ENCODE measurements at places on chromosomes 11 and 22. TPM values are rescaled to one million over a fixed set of nuclear protein-coding genes. Genes with fewer than 3 reads are reported as not detected.

- no peak for DNase-seq
Measured at GRCh38 chr22:34885852-34886251, 180.1 kb upstream of the ISX start.

DNA sequence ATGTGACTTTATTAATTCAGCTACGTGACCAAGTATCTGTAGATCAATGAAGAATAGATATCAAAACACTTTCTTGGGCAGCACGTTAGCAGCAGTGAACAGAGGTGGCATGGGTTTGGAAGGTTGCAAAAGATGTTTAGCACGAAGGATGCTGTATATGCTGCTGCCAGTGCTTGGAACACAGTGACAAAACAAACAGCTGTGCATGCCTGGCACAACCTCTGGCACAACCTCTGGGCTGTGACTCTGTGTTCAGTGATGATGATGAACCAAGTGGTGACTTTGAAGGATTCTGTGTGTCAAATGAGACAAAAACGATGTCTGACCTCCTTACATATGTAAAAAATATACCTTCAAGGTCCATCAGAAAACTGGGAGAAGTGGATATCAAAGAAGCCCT, 104.7 kb downstream of the TBC1D22A start:
- DNase-seq, result no peak

- peak; percentile 51 for DNase-seq
Measured at GRCh38 chr11:58133309-58134076, 8.2 kb upstream of the OR9I1 start.

Gene C22orf42
- total RNA-seq, result not detected

Measured in MCF 10A (cell line).